ENCODE measurements at places on chromosomes 12 and 14.

DNA sequence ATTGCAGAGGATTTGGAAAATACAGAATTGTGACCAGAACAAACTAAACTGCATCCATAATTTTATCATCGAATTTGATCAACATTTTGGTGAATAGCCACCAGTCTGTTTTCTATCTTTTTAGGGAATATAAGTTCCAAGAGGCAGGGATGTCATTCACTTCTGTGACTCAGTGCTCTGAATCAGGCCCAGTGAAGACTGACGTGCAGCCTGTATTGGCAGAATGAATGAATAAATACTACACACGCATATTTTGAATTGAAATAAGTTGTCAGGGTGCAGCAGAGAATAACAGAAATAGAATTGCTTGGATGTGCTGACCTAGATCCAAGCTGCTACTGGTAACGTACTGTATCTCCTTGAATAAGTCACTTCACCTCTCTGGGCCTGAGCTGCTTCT lies 1.3 kb upstream of the EMP1 start:
- no peak for DNase-seq

DNA sequence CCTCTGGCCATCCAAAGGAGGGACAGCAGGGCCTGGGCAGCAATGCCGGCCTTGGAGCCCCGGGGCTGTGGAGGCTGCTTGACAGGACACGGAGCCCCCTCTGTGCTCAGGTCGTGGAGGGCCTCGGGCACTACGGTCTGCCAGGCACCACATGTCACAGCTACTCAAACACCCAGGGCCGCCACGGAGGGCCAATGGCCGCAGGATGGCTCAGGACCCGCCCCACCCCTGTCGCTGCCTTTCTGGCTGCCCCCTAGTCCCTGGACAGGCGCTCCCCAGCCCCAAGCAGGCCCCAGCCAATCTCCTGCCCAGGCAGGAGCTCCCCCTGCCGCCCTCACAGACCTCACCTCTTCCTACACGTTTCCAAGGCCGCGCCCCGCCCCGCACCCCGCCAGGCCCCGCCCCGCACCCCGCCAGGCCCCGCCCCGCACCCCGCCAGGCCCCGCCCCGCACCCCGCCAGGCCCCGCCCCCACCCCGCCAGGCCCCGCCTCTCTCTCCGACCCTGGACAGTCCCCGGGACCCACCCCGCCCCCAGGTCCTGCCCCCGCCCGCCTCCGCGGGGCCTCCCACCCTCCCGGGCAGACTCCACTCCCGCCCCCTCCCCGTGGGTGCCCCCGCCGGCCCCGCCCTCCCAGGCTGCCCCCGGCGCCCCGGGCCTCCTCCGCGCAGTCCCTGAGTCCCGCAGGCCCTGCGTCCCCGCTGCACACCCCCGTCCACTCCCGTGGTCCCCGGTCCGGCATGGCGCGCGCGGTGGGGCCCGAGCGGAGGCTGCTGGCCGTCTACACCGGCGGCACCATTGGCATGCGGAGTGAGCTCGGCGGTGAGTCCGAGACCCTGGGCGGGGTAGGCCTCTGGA lies at the start of gene ASPG:
Gene ASPG (plus strand): TSS at position 669 of the 857 bp plus-strand sequence. CDS start 71 bp downstream, at position 740.
- DNase-seq: no peak

GRCh38 chr12:52715416-52715815 lies 12.1 kb upstream of the KRT77 start:
- DNase-seq: no peak

DNA sequence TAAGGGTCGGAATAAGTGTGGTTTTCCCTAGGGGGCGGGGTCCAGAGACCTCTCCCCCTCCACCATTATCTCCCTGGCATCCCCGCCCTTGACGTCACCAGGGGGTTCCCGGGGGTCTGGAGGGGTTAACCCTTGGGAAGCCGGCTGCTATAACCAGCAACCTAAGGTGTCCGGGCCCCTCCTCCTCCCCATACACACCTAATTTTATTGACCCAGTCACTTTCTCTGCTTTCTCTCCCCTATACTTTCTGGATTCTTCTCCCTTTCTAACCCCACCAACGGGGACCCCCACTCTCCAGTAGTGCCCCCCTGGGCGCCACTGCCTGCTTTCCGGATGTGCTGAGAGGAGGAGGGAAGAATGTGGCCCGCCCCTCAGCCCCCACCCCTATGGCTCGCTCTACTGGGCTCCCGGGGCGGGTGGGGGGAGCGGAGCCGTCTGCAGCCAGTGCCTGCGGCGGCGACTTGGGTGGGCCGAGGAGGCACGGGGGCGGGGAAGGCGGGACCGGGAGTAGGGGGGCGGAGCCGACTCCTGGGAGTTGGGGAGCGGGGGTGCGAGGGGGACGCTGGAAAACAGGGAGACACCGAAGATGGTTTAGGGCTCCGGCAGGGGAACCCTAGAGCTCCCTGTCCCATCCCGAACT lies 1.8 kb downstream of the GLI1 start:
- peak; percentile 64 for DNase-seq

GRCh38 chr12:75852143-75852542 lies 179.4 kb downstream of the PHLDA1 start:
- no peak for DNase-seq

- DNase-seq: no peak
Measured at GRCh38 chr14:55867719-55868118, 250.5 kb upstream of the PELI2 start.

DNA sequence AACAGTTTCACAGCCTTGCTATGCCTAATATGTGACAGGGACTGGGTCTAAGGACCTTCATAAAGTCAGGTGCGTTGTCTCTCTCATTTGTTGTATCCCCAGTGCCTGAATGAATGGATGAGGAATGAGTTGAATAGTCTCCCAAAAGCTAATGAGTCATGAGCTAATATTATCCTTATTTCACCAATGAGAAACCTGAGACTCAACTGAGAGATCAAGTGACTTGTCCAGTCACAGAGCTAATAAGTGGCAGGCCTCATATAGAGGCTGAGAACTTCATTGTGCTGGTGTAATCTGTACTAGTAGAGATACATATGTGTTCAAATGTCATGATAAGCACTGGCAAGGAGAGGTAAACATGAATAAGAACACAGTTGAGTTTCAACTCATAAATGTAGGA lies 612.4 kb downstream of the NRXN3 start:
- DNase-seq: no peak

- DNase-seq: no peak
Measured at GRCh38 chr12:96261557-96261956, 67.4 kb downstream of the ELK3 start.

DNA sequence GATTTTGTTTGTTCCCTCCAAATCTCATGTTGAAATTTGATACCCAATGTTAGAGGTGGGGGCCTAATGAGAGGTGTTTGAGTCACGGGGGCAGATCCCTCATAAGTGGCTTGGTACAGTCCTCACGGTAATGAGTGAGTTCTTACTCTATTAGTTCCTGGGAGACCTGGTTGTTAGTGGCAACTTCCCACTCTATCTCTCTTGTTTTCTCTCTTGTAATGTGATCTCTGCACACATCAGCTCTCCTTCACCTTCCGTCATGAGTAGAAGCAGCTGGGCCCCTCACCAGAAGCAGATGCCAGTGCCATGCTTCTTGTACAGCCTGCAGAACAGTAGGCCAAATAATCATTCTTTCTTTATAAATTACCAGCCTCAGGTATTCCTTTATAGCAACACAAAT lies 29.6 kb upstream of the KCNK10 start:
- DNase-seq: no peak

DNA sequence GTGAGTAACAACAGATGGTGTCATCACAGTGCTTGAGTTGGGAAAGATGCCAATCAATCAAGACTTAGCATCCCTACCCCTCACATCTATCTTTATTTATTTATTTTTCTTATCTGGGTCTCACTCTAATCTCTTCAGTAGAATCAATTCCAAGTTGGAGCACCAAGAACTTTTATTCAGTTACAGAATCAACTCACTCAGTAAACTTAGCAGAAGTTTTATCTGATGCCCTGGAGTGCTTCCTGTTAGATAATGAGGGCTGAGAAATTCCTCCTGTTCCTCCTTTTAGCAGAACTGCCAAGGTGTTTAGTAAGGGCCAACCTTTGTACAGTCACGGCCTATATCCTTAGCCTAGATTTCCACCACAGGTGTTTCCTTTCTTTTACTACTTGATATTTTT lies 11.3 kb upstream of the SLC5A8 start:
- no peak for DNase-seq

- DNase-seq: no peak
Measured at GRCh38 chr14:58752289-58752688, 114.5 kb downstream of the DACT1 start.

DNA sequence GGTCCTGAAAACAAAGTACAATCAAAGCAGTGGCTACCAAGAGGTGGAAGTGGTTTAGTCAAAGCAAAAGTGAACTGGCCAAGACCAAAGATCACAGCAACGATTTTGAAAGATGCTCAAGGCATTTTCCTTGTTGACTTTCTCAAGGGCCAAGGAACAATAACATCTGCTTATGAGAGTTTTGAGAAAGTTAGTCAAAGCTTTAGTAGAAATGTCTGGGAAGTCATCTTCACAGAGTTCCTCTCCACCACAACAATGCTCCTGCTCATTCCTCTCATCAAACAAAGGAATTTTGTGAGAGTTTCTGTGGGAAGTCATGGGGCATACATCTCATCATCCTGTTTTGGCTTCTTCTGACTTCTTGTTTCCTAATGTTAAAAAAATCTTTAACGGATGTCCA lies 80.1 kb downstream of the PLEKHA5 start:
- no peak for DNase-seq

DNA sequence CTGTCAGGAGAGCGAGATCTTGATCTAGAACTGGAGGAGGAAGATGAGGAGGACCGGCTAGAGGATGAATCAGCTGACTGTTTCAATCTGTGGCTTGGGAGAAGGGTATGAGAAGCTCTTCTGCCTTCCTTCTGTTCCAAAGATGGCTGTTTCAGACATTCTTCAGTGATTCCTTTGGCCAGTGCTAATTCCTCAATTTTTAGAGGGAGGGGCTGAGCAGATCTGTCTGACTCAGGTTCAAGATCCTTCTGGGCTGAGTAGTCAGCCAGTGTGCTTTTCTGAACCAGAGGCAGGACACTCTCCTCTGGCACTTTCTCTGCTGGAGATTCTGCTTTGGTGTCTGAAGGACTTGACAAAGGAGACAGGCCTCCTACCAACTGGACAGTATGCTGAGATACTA lies 15.2 kb downstream of the ACIN1 start:
- no peak for DNase-seq

GRCh38 chr12:79402606-79403005 lies 288.2 kb downstream of the PAWR start:
- DNase-seq: peak; percentile 45

DNA sequence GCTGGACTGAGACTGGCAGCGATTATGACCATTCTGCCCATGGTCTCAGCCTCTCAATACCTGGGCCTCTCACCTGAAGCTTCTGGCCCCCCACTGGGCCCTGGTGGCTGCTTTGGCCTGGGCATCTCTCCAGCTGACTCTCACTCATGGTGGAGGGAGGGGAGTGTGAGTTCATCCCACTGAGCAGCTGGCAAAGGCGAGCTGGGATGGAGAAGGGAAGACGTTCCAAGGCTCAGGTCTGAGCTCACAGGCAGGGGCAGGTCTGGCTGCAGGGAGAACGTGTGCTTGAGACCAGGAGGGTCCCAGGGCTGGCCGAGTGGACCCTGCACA lies 103.5 kb downstream of the TMEM121 start:
- no peak for DNase-seq

- peak; percentile 72 for DNase-seq
Measured at GRCh38 chr12:71397433-71397954, 42.1 kb upstream of the LGR5 start.

GRCh38 chr14:92686900-92687427 lies 61.5 kb downstream of the LGMN start:
- peak; percentile 18 for DNase-seq

DNA sequence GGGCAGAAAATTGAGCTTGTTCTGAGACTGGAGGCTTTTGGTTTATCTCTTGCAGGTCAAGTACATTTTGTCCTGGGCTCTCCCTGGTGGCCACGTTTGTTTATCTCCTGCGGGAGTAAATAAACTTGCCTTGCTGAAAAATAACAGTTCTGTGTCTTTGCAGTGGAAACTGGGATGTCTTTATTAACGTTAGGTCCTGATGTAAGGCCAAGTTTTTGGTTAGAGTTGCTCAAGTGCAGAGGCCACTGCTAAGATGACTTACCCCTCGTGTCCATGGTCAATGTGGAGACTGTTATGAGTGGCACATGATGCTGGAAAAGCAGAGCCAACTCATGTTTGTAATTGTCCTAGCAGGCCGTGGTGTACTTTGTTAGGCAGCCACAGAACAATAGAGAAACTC lies 3.8 kb downstream of the PTPN11 start:
- DNase-seq: no peak

DNA sequence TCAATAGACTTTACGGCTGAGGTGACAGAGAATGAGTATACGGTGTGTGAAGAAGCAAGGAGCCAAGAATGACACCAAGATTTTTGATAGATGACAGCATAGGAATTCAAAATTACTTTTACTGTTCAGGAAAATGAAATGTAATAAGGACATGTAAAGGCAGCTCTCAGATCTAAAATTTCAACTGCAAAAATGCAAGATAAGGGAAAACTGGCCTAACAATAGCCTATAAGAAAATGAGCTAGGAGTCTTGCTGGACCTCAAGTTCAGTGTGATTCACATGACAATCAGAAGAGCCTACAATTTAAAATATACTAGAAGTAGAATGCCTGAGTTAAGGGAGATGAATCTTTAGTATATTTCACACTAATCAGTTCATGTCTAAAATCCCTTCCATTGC lies 102.0 kb downstream of the RPS29 start:
- DNase-seq: no peak
